Activated CD4-positive, alpha-beta T cell treated with anti-CD3 and anti-CD28 coated beads for 36 hours (primary cell): ENCODE measurements at places on chromosomes 12 and 14. TPM values are rescaled to one million over a fixed set of nuclear protein-coding genes. Genes with fewer than 3 reads are reported as not detected.

C1QL4 gene
- total RNA-seq: not detected

INHBE gene
- total RNA-seq: 1.5 TPM

CCDC175 gene
- not detected for total RNA-seq

- DNase-seq: no peak
Observed at GRCh38 chr12:43210485-43211192, 341.4 kb downstream of the ADAMTS20 start.

GRCh38 chr12:93670104-93670503 is 7.1 kb upstream of the CRADD start:
- DNase-seq: no peak

DNA sequence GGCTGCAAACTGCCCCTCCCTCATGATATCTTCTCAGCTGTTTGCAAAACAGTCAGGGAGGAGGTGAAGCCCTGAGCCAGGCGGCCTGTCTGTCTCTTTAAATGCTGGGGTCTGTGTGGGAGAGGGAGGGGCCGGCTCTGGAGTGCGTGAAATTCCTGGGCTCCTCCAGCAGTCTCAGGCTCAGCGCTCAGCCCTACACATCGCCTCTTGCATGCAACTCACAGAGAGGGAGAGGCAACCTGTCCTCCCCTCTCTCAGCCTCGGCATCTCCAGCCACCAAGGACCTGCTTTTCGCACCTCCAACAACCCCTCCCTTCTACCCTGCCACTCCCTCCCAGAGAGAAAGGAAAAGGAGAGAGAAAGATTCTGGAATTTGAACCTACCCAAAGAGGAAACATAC is at the start of gene NRXN3:
NRXN3 (plus strand) TSS at position 171 of the 400 bp plus-strand sequence. CDS start 72,721 bp downstream, outside the sequence.
- no peak for DNase-seq
